Endothelial cell of umbilical vein (primary cell): ENCODE measurements at places on chromosomes 5 and 9. TPM values are rescaled to one million over a fixed set of nuclear protein-coding genes. Genes with fewer than 3 reads are reported as not detected.

DNA sequence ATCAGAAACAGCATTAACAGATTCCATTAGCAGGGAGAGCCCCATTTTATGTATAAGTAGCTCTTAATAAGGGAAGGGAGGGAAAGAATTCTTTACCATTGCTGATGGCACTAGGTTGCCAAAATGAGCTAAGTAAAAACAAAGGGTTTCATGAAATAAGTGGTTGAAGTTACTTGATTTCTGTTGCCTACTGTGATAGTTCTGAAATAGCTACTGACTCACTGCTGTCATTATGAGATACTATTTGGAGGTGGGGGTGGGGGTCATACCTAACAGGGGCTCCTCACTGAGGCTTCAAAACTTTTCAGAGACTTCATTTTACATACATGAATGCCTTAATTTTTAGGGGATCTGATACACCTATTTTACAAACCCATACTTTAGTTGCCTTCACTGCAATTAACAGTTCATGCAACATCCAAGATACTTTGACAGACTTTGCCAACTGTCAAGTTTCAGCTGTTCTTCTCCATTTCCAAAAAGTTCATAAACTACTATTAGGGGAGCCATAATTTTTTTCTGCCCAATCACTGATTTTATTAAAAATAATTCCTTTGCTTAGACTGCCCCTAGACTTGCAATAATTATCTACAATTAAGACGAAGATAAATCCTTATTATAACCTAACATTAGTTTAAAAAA, 4.6 kb downstream of the HOMER1 start:
- DNase-seq: no peak

SLCO6A1 gene
- total RNA-seq: not detected in 2 replicates

CKMT2 gene
- total RNA-seq: not detected in 2 replicates

- no peak for DNase-seq
Observed at GRCh38 chr5:126263591-126264184, 159.5 kb upstream of the GRAMD2B start.

TAF1L gene
- total RNA-seq: not detected in 2 replicates

GRCh38 chr5:134267366-134268018, 41.6 kb upstream of the PPP2CA start:
- no peak for DNase-seq

DNA sequence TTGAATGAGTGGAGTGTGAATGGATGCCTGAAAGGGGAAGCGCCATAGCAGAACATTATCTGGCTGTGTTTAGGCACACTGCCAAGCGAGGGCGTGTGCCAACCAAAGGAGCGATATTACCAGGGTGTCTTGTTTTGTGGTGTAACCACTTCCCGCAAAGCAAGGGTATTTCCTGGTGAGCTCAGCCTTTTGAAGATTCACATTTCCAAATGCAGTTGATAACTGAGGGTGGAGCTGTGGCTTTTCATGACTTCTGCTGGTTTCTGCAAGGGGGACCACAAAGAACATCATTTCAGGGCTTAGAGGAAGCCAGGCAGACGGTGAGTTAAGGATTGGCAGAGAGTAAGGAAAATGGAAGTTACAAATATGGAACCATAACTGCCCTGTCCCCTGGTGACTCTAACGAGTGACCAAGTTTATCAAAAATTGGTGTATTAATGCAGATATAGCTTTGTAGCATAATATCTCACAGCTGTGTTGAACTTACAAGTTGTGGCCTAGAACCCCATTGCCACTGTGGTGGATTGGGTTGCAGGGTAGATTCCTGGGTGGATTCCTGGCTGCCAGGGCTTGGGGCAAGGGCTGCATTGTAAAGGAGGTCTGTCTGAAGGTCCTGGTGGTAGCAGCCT, 71.4 kb downstream of the RALGPS1 start:
- DNase-seq: peak; percentile 46

PDE4D gene
- total RNA-seq: 34.5 and 41.1 TPM in 2 replicates

DNA sequence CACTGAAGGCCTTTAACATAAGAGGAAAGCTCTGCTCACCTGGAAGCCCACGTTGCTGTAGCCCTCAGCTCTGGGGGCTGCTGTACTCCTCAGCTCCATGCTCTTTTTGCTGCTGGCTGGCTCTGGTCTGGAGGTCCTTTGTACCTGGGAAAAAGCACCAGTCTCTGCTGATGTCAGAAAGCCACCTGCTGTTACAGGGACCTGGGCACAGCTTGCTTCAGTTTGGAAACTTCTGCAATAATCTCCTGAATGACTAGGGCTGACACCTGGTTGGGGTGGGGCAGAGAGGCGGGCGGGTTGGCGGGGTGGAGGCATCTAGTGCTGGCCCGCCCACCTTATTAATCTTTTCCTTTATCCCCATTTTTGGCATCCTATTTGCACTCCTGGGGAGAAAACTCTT, at the start of gene SLC28A3:
SLC28A3 (minus strand) TSS at position 224 of the 400 bp plus-strand sequence; CDS start at position 99, 125 bp downstream.
- no peak for DNase-seq

RIC1 gene
- total RNA-seq: 23.5 and 24.8 TPM in 2 replicates

IGFBPL1 gene
- total RNA-seq: not detected in 2 replicates

GRCh38 chr5:139694556-139695177, 46.5 kb downstream of the CXXC5 start:
- DNase-seq: no peak

CCDC171 gene
- 1.4 and 1.6 TPM in 2 replicates for total RNA-seq

- DNase-seq: no peak
Observed at GRCh38 chr9:77486968-77487367, 161.2 kb downstream of the GNA14 start.

- DNase-seq: no peak
Observed at GRCh38 chr5:102018690-102019089, 277.4 kb downstream of the SLCO4C1 start.

DNA sequence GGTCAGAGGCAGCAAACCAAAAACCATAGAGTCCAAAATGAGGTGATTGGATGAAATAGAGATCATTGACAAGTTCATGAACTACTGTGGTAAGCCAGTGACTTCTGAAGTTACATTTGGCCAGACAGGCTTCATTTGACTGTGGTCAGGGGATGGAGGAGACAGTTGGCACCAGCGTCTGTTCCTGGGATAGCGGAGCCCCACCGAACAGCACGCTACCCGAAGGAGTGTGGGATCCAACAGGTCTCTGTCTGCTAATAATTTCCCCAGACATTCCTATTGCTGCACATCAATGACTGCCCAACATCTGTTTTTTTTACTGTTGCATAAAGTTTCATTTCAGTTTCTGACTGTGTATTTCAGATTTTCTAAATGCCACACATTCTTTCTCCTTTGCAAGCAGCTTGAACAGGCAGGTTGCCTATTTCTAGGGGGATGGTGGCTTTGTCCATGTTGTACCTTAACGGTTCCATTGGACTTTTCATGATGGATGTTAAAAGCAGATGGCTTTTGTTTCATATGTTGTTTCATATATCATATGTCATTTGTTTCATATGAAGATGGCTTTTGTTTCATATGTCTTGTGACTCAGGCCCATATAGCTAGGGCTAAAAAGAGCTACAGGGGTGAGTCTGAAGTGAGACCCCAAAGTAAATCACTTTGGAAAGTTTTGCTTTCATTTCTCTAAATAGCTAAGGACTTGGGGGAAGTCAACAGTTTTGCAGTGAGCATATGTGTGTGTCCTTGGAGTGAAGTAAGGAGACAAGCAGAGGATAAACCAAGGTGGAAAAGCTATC, 180.8 kb downstream of the GOLPH3 start:
- DNase-seq: no peak

- no peak for DNase-seq
Observed at GRCh38 chr5:174093123-174093522, 47.6 kb downstream of the NSG2 start.

DNA sequence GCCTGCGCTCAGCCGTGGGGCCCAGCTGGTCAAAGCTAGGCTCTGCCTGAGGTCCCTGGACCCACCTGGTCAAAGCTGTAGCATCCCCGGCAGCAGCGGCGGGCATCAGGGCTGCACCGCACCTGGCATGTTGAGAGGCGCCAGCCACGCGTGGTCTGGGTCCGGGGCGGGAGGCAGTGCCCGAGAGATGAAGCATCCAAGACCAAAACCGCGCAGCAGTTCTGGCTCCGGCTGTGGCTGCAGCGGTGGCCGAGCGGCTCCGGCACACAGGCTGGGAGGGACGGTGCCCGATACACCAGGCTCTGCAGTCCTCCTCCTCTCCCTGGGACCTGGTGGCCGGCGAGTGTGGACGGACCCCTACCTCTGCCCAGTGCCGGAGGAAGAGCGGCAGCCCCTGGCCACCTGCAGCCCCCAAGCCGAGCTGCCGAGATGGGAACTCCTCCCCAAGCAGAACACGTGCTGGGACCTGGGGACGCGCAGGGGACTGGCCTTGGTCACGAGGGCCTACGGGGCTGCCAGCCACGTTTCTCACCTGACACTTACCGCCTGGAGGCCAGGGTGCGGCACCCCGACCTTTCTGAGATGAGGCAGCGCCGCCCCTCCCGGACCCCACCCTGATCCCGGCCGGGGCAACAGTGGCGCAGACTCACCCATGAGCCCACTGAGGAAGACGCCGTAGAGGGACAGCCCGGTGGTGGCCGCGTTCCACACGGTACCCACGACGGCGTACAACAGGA, 33.0 kb downstream of the SLC9A3 start:
- DNase-seq: no peak

DNA sequence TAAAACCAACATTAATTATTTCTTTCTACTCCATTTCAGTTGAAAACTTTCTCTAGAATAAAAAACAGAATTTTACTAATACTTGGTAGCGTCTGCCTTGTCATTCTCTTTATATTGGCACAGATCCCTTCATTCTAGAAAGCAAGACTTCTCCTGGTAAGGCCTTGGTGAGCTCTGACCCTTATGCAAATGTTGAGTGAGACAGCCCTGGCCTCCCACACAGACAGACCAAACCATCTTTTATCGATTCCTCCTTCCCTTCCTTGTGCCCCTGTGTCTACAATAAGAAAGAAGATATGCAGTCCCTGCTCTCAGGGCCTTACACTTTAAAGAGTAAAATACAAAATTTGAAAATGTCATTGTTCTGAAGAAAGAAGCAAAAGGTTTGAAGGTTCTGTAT, 262.2 kb downstream of the EFNA5 start:
- DNase-seq: no peak

DNA sequence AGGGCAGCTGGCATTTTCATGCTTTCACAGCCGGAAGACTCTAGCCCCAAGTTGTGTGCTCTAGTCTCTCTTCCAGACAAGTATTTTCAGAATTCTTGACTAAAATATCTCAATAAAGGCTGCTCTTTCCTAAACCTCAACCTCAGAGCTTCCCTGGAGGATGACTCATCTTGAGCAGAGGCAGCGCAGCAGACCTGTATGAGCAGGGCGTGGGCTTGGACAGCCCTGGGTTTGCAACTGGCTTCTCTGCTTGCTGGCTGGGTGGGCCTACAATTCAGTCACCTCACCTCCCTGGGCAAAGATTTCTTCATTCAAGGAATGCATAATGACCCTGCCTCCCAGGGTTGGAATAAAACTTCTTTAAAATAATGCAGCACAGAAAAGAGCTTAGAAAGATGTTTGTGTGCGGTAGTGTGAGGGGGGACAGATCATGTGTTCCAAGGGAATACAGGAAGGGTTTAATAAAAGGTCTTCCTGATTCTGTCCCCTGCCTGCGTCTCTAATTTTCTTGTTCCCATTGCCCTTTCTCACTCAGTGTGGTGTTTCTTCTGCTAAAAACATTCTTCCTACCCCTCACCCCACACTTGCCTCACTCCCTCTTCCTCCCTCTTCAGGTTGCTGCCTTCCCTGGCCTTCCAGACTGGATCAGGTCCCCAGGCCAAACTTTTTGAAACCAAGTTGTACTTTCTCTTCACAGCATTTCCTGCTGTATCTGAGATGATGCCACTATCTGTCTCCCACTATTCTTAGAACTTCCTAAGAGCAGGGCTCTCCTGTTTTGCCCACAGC, 39.4 kb upstream of the MAP1B start:
- no peak for DNase-seq

DNA sequence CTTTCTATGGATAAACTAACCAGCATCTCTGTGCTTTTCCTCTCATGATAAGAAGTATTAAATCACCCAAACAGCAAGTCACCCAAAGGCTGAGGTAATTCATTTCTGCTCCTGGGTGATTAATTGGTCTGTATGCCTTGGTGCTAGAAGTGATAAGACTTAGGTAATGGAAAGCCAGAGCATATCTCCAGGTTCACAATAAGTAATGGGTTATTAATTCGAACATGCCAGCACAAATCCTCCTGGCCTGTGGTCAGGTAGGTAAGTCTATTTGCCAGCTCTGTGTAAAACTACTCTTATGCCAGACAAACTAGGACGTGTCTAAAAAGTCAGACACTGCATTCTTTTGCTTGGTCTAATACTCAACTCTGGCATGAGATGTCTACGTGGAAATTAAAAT, 11.2 kb upstream of the ENC1 start:
- no peak for DNase-seq
